ENCODE measurements at places on chromosomes 12 and 14. TPM values are rescaled to one million over a fixed set of nuclear protein-coding genes. Genes with fewer than 3 reads are reported as not detected.

DNA sequence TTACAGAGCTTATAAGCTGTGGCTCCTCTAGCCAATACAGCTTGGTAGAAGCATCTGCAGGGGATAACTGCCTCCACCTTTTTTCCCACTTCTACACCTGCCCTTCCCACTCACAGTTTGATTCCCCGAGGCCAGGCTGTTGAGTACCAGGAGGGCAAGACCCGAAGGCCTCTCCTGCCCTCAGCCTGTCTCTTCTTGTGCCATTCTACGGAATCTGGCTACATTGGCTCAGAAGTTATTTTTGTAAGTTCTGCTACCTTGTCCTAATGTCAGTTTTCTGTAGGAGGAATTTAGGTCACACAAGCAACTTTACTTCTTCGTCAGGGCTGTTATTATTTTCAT is 11.7 kb downstream of the FBXL14 start:
- no peaks in the 10 kb centered on the region for H3K4me1 ChIP-seq
- H3K36me3 ChIP-seq = no peaks in the 10 kb centered on the region
- no peak overlapping the region for H3K4me3 ChIP-seq
- H3K27ac ChIP-seq = no peak overlapping the region
- no peaks in the 10 kb centered on the region for H3K27me3 ChIP-seq
- DNase-seq = no peak

- no peak overlapping the region for H3K27ac ChIP-seq
- no peak for DNase-seq
- H3K4me3 ChIP-seq = no peak overlapping the region
- H3K27me3 ChIP-seq = no peaks in the 10 kb centered on the region
Observed at GRCh38 chr14:100539766-100540140, 47.5 kb downstream of the BEGAIN start.

- no peak overlapping the region for H3K4me3 ChIP-seq
- H3K27ac ChIP-seq = no peak overlapping the region
- DNase-seq = no peak
- H3K36me3 ChIP-seq = no peaks in the 10 kb centered on the region
- no peaks in the 10 kb centered on the region for H3K4me1 ChIP-seq
Observed at GRCh38 chr12:3947781-3948180, 74.6 kb upstream of the PARP11 start.

DNA sequence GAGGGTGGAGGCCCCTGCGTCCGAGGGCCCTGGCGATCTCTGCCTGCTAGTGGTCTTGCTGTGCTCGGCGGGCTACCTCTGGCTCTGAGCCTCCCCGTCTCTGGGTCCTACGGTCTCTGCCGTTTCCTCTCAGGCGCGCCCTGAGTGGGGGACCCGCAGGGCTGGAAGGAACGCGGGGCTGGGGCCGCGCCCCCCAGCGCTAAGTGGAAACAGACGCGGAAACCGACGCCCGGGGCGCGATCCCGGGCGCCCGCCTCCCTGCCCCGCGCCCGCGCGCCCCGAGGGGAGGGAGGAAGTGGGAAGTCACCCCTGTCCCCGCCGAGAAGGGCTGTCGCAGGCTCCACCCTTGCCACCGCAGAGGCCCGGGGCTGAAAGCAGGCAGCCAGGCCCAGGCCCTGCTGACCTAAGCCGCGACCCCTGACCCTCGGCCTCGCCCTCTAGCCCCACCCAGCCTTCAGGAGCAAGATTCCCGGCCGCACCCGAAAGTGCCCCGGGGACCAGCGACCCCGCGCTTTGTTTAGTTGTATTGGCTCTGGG is 831 bp downstream of the CRIP1 start:
- no peak for DNase-seq
- no peaks in the 10 kb centered on the region for H3K27me3 ChIP-seq
- H3K4me3 ChIP-seq = peak overlapping the region; percentile 84
- peak overlapping the region; percentile 42 for H3K27ac ChIP-seq

- no peak for DNase-seq
- no peaks in the 10 kb centered on the region for H3K36me3 ChIP-seq
- H3K4me1 ChIP-seq = no peaks in the 10 kb centered on the region
- no peaks in the 10 kb centered on the region for H3K27me3 ChIP-seq
Observed at GRCh38 chr12:22160396-22161003, 114.5 kb downstream of the CMAS start.

DNA sequence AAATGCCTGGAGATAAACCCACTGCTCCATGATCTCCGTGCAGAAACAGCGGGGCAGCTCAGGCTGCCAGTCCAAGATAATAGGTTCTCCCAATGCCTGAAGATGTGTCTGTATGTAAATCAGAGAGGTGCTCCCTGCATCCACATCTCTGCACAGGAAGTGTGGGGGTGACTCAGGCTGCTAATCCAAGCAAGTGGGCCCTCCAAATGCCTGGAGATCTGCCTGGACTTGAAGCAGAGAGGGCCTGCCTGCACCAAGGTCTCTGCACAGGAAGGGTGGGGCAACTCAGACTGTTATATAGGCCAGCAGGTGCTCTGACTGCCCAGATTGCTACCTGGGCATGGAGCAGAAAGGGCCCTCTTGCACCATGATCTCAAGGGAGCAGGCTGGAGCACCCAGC is 504.7 kb downstream of the LRFN5 start:
- no peaks in the 10 kb centered on the region for H3K36me3 ChIP-seq
- H3K4me3 ChIP-seq = no peak overlapping the region
- DNase-seq = no peak

GRCh38 chr14:64808449-64808848 is 71.3 kb downstream of the SPTB start:
- no peak for DNase-seq
- H3K27me3 ChIP-seq = peaks cover 5% of the 10 kb centered on the region
- H3K27ac ChIP-seq = no peak overlapping the region
- H3K36me3 ChIP-seq = no peaks in the 10 kb centered on the region

GRCh38 chr12:103928682-103929045 is 1.5 kb upstream of the HSP90B1 start:
- peaks cover 12% of the 10 kb centered on the region for H3K36me3 ChIP-seq
- H3K27ac ChIP-seq = peak overlapping the region; percentile 99
- H3K4me3 ChIP-seq = peak overlapping the region; percentile 76
- peaks cover 28% of the 10 kb centered on the region for H3K4me1 ChIP-seq
- peak; percentile 80 for DNase-seq

GRCh38 chr12:68203460-68203875 is 22.1 kb downstream of the IL26 start:
- H3K36me3 ChIP-seq = no peaks in the 10 kb centered on the region
- H3K27ac ChIP-seq = no peak overlapping the region
- no peaks in the 10 kb centered on the region for H3K27me3 ChIP-seq
- H3K4me1 ChIP-seq = no peaks in the 10 kb centered on the region
- no peak for DNase-seq
- no peak overlapping the region for H3K4me3 ChIP-seq

DNA sequence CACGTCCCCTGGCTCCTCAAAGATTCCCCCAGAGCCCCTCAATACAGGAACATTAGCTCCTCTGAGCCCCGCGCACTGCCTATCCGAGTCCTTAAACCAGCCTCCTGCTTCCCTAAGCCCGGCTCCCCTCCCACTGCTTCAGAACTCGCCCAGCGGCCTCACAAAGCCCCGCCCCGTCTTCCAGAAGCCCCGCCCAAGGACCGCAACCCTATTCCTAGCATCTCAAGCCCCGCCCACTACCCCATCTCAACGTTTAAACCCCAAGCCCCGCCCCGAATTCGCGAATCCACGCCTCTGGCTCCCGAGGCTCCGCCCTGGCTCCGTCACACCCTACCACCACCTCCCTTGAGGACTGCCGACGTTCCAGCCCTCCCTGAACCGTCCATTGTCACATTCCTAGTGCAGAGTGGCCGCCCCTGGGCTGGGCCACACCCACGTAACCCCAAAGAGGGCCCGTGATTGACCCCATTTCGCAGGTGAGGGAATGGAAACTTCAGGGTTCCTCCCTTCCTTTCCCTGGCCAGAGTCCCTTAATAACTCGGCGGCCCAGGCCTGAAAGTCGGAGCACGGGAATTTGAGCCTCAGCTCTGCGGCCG is 646 bp upstream of the CORO1C start:
- H3K36me3 ChIP-seq = no peaks in the 10 kb centered on the region
- no peaks in the 10 kb centered on the region for H3K27me3 ChIP-seq
- peak overlapping the region; percentile 88 for H3K4me3 ChIP-seq
- H3K27ac ChIP-seq = peak overlapping the region; percentile 79
- peaks cover 13% of the 10 kb centered on the region for H3K4me1 ChIP-seq

DNA sequence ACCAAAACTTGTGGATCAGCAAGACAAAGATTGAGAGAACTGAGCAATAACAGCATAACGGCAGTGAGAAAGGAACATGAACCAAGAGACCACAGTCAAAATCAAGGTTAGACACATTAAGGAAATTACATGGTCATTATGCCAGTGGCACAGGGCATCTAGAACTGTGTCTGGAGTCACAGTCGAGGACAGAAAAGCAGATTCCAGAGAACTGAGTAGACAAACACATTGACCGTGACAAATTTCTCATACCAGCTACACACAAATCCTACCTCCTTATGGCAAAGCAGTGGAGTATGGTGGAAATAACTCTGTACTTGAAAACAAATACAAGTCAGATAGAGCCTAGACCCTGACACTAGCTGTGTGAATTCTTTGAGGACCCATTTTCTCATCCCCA is 367.3 kb downstream of the DUSP6 start:
- H3K36me3 ChIP-seq = no peaks in the 10 kb centered on the region
- no peaks in the 10 kb centered on the region for H3K27me3 ChIP-seq
- no peak overlapping the region for H3K27ac ChIP-seq
- H3K4me3 ChIP-seq = no peak overlapping the region
- DNase-seq = no peak
- H3K4me1 ChIP-seq = no peaks in the 10 kb centered on the region

DNA sequence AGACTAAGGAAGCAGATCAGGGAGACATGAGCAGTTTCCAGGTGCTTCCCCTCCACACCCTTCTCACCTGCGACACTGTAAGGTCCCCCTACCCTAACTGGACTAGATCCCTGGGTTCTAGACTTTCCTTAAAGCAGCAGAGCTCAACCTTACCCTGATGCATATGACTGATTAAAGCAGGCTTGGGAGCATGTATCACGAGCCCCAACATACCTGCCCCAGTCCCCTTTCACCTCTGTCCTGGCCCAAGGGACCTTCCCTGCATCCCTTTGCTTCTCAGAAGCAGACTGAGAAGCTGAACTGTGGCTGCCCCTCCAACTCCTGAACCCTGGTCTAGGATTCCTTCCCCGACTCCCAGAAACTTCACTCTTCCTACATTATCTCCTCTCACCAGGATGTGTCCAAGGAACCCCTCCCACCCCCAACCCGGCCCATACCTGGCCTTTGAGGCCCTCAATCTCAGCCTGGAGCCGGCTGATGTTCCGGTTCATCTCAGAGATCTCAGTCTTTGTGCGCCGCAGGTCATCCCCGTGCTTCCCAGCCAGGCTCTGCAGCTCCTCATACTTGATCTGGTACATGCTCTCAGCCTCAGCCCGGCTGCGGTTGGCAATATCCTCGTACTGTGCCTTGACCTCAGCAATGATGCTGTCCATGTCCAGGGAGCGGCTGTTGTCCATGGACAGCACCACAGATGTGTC is 5.4 kb downstream of the KRT8 start:
- no peaks in the 10 kb centered on the region for H3K27me3 ChIP-seq
- H3K27ac ChIP-seq = no peak overlapping the region
- no peaks in the 10 kb centered on the region for H3K4me1 ChIP-seq
- no peak overlapping the region for H3K4me3 ChIP-seq

DNA sequence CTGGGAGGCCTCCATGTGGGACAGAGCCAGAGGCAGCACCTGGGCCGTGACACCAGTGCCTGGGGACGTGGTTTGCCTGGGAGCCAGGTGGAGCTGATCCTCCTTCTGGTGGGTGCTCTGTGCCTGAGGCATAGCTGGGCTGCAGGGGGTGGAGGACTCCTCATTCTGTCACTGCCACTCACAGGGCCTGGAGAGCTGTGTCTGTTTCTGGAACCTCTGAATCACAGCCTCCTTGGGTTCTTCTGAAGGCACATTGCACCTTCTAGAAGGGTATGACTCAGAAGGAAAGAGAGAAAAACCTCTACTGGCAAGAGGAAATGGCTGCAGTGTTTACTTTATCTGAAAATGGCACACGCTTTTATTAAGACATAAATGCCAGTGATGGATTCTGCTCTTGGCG is 659.8 kb downstream of the VRK1 start:
- peaks cover 11% of the 10 kb centered on the region for H3K4me1 ChIP-seq
- no peak overlapping the region for H3K27ac ChIP-seq
- H3K36me3 ChIP-seq = no peaks in the 10 kb centered on the region
- no peaks in the 10 kb centered on the region for H3K27me3 ChIP-seq
- no peak overlapping the region for H3K4me3 ChIP-seq

DNA sequence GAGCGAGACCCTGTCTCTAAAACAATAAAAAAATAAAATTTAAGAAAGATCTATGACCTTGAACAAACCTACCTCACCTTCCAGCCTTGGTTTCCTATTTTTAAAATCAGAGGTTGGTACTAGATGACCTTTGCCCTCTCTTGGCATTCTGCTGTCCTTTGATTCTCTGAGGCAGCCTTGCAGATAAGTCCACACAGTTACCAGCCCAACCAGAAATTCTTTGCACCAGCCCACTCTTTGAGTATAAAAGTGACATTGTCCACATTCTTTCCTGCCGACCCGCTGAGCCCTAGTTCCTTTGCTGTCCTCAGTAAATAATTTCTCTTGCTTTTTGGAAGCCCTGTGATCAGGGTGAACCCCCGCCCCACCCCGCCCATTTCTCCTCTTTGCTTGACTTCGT is 150.4 kb downstream of the PHETA1 start:
- H3K27me3 ChIP-seq = peaks cover 2% of the 10 kb centered on the region
- DNase-seq = no peak
- no peaks in the 10 kb centered on the region for H3K4me1 ChIP-seq
- H3K4me3 ChIP-seq = no peak overlapping the region
- no peak overlapping the region for H3K27ac ChIP-seq
- H3K36me3 ChIP-seq = no peaks in the 10 kb centered on the region

DNA sequence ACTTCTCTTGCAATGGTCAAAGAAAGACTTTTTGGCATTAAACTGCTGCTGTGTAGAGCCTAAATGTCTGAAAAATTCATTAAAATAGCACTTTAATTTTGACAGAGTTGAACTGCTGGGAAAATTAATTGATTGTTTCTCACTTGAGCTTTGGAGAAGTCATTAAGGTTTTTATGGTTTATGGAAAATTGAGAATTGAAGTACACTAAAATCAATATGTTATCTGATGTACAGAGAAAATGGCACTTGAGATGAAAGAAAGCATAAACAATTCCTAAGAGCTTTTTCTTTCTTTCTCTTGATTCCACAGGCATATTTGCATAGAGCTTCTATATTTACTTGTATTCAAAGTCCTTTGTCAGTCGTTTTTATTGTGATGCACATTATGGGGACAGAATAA is 188.5 kb upstream of the CAND1 start:
- H3K4me3 ChIP-seq = no peak overlapping the region
- no peaks in the 10 kb centered on the region for H3K27me3 ChIP-seq
- DNase-seq = no peak
- no peaks in the 10 kb centered on the region for H3K4me1 ChIP-seq
- no peak overlapping the region for H3K27ac ChIP-seq
- H3K36me3 ChIP-seq = no peaks in the 10 kb centered on the region

The RBMS2 gene
- 7.2 TPM for total RNA-seq

The BEST3 gene
- total RNA-seq = not detected

The NUAK1 gene
- 0.08 TPM for total RNA-seq

The ATP2B1 gene
- total RNA-seq = 51.1 TPM

The PYGL gene
- total RNA-seq = 1.1 TPM

All from GM12878 (cell line).